ENCODE measurements at places on chromosomes 5 and 9. TPM values are rescaled to one million over a fixed set of nuclear protein-coding genes. Genes with fewer than 3 reads are reported as not detected.

The C9 gene
- total RNA-seq = not detected

The MINAR2 gene
- not detected for total RNA-seq

The PCDHB14 gene
- 0.17 TPM for total RNA-seq

The GCNT4 gene
- 0.27 TPM for total RNA-seq

The ARSI gene
- 26.6 TPM for total RNA-seq

The SLC6A19 gene
- 0.22 TPM for total RNA-seq

The OTP gene
- total RNA-seq = 0.05 TPM

The HEXB gene
- total RNA-seq = 117 TPM

Data from A549 treated with Mapracorat at 1 μM for 4 hours (cell line).